ENCODE measurements at places on chromosomes 16 and 17.

GRCh38 chr16:1982013-1982433 lies 754 bp upstream of the NOXO1 start:
- DNase-seq, result no peak

DNA sequence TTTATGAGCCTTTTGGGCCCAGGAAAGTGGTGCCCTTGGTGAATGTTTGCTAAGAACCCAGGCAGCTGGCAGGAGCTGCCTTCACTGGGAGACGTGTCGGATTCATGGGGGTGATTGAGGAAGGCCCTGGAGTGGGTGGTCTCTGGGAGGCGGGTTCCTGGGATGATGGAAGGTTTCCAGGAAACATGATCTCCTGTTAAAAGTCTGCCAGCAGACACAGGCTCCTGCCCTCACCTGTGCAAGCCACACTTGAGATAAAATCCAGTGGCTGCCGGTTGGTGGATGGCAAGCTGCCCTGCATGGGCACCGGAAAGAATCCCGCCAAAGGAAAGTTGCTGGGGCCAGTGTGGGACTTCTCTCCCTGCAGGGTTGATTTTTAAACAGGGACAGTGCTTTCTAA lies 189.0 kb upstream of the CIBAR2 start:
- DNase-seq, result no peak

DNA sequence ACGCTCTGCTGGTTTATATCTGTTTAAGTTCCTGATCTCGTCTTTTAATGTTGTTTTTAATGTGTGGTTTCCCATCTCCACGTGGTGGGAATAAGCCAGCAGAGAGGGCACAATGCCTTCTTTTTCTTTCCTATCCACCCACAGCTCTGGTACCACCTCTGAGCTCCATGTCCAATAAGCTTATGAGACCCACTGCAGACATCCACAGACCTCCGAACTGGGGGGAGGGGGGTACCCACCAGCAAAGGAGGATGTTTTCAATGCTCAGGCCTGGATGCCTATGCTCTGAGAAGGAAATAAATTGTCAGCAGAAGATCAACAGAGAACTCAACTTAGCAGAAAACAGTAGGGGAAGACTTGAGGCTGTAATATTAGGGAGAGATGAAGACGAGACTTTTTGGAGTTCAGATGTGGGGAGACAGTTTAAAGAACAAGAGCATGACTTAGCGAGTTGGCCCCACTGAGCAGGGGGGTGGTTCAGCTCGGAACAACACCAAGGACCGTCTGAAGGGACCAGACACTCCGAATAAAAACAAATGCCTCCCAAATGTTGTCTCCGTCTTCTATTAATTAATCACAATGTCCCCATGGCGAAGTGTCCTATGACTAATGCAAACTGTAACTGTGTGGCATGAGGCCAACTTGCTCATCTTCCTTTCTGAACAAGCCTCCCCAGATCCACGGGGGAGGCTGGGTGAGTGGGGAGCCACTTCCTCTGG lies 62.7 kb downstream of the GAS7 start:
- no peak for DNase-seq

- no peak for DNase-seq
Observed at GRCh38 chr17:41561554-41561953, 10.3 kb downstream of the KRT9 start.

GRCh38 chr17:79632432-79632735 lies 21.5 kb upstream of the RBFOX3 start:
- no peak for DNase-seq

DNA sequence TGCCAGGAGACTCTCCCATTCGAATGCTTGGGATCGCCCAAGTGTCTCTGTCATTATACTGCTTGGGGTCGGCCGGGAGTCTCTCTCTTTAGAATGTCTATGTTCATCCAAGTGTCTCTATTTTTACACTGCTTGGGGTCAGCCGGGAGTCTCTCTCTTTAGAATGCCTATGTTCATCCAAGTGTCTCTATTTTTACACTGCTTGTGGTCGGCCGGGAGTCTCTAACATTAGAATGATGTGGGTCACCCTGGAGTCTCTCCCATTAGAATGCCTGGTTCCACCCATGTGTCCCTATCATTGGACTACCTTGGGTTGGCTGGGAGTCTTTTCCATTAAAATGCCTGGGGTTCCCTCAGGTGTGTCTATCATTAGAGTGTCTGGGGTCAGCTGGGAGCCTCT lies 2230.4 kb downstream of the TP53TG3F start:
- DNase-seq, result no peak

DNA sequence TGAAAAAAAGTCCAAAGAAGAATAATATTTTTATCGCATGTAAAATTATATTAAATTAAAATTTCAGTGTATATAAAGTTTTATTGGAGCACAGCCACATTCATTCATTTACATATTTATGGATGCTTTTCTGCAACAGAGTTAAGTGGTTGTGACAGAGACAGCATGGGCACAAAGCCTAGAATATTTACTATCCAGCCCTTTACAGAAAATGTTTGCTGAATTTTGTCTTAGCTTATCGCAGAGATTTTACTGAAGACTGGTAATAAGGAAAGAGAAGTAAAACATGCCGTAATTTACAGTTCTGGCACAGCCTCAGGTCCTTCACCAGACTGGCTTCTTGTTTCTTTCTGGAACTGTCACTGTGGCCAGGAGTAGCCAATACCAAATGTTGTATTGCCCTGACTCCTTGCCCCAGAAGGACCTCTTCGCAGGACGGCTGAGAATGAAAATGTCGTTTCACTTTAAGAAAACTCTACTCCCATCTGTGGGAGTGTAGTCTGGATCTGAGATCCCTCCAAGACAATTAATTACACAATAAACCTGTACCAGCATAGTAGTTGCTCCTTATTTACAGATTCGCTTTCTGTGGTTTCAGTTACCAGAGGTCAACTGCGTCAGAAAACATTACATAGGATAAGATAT lies 94.9 kb upstream of the GOT2 start:
- DNase-seq, result no peak

- no peak for DNase-seq
Observed at GRCh38 chr17:38329284-38329683, 14.5 kb downstream of the GPR179 start.

GRCh38 chr17:5587438-5588032 lies 3.2 kb upstream of the NLRP1 start:
- no peak for DNase-seq

- no peak for DNase-seq
Observed at GRCh38 chr17:38994026-38994425, 26.8 kb upstream of the FBXO47 start.

DNA sequence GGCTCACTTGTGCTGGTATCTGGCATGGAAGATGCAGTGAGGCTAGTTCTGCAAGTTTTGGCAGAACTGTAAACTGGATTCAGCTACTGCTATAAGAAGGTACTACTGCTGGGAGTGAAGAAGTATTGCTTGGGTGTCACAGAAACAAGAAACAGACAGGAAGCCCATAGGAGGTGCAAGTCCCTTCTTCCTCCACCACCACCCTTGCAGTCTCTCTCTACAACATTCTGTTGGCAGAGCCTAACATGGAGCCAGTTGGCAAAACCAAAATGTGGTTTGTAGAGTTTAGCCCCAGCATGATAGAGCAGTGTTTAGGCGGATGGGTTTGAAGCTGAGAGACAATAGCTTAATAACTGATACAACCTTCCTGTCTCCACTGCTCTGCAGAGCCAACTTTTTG lies 72.6 kb downstream of the NLK start:
- DNase-seq, result no peak

- DNase-seq, result no peak
Observed at GRCh38 chr17:50044483-50044882, 11.4 kb upstream of the ITGA3 start.

GRCh38 chr16:76947749-76948148 lies 243.2 kb upstream of the MON1B start:
- DNase-seq, result no peak

DNA sequence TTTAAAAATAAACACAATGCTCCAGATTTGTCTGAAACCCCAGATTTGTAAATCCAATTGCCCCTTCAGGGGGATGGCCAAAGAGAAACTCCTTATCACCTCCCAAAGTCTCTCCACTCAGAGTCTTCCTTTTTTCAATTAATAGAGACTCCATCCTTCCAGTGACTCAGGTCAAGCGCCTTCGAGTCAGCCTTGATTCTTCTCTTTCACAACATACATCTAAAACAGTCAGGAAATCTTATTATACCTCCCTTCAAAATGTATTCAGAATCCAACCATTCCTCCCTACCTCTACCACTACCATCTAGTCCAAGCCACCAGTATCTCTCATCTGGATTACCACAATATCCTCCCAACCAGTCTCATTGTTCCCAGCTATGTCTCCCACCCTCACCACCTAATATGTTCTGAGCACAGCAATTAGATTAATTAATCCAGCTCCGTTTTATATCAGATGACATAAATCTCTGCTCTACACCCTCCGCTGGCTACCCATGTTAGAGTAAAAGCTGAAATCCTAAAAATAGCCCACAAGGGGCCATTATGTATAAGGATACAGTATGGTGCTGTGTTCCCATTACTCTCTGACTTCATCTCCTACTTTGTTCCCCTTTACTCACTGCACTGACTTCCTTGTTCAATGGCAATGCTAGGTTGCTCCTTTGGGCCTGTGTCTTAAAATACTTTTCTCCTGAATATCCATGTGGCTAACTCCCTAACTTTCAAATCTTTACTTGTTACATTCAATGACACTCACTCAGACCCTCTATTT lies 11.8 kb downstream of the SIAH1 start:
- no peak for DNase-seq

DNA sequence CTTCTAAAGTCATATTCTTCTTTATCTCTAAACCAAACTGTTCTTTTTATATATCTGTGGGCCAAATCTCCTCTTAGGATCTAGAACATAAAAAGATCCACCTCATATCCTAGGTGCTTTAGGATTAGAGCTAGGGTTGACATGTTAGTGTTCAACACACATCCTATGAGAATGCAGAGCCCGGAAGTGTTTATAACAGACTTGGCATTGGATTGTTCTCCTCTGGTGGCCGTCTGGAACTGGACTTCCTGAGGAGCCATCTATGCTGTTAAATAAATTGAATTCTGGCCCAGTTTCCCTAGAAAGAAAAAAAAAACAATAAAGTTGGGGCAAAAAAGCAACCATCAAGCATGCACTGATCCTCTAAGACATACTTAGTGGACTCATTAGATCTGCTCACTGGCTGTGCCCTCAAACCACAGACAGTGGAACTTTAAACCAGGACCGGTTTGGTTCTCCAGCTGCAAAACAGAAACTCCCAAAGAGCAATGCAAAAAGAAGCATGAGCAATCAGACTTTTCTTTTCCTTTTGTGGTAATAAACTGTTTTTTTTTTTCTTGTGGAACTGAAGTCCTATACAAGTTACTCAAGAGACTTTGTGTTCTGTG lies 182.5 kb downstream of the ZNF18 start:
- no peak for DNase-seq

DNA sequence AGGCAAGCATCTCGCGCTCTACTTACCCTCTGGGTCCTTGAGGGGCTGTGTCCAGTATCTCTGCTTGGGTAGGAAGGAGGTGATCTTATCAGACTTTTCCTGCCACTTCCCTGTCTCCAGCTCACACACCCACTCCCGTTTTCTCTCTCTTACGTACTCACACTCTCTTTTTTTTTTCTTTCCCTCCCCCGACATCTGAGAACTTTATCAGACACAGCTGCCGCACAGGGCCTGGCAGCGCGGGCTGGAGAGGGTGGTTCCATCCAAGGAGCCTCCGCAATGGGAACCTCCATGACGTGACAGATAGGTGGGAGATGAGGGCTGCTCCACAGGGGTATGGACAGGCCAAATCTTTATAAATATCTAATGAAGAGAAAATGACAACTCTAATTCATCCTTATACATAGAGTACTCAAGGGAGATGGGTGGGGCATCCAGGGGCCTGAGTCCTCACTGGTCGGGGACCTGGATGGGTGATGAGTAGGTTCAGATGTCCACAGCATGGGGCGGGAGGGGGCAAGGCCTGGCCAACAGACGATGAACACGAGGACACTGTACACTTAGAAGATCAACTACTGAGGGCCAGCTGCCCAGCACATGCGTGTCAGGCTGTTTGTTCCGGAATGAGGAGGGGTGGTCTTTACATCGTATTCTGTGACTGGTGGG lies 23.3 kb downstream of the MINK1 start:
- no peak for DNase-seq

DNA sequence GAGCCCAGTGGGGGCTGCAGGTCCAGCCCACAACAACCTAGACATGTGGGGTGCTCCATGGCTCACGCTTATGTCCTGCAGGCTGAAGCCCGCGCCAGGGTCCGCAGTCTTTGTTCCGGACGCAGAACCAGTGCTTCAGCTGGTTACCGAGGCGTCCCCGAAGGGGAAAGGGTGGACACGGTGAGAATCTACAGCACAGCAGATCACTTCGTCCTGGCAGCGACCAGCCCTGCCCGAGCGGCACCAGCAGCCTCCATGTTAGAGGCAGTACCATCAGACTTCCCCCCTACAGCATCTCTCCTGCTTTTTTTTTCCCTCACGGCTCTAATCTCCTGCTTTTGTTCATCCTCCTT lies 1736.4 kb downstream of the TP53TG3F start:
- DNase-seq, result no peak

DNA sequence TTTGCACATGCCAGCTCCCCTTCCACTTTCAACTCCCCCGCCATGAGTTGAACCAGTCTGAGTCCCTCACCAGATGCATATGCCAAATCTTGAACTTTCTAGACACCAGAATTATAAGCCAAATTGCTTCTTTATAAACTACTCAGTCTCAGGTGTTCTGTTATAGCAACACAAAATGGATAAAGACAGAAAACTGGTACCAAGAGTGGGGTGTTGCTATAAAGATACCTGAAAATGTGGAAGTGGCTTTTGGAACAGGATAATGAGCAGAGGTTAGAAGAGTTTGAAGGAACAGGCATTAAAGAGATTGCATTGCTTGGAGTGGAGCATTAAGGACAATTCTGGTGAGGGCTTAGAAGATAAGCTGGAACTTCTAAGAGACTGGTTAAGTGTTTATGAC lies 17.2 kb upstream of the CACNG5 start:
- no peak for DNase-seq

DNA sequence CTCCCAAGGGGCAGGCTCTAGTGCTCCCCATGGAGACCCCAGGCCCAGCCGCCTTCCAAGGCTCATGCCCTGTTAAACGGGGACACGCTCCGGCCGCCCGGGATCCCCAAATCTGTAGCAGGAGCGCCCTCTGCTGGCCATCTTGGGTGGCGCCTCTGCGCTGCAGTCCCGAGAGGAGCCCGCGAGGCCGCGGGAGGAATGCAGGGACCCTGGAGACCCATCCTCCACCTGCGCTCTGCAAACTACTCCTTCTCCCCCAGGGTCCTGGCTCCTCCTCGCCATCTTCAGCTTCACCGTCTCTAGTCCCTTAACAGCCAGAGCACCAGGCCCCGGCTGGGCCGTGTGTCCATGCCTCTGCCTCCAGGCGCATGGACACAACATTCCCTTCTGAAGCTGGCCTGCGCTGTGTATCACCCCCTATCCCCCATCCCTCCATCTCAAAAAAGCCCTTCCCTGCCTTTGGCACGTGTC lies 23.6 kb upstream of the KRT17 start:
- DNase-seq, result peak; percentile 92

DNA sequence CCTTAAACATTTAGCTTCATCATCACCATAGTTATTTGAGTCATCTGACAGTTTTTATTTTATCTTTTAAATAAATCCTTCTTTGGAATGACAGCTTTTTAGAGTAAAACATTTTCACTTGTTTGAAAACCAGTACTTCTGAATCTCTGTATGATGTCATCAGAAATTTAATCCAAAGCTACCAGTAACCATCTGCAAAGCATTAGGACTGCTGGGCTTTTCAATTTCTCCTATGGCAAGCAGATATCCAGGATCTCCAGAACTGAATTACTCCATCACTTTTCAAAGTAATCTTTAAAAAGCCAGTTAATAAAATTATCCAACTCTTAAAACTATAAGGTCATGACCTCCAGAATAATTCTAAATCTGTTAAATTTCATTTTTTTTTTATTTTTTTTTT lies 51.5 kb downstream of the CHCT1 start:
- DNase-seq, result no peak

Measured in stimulated activated CD4-positive, alpha-beta T cell treated with anti-CD3 and anti-CD28 coated beads, Interleukin-12 subunit alpha, Interleukin-12 subunit beta, amount 100 ng/mL, for 4 hours (primary cell).